ENCODE measurements at places on chromosomes 7 and 10.

DNA sequence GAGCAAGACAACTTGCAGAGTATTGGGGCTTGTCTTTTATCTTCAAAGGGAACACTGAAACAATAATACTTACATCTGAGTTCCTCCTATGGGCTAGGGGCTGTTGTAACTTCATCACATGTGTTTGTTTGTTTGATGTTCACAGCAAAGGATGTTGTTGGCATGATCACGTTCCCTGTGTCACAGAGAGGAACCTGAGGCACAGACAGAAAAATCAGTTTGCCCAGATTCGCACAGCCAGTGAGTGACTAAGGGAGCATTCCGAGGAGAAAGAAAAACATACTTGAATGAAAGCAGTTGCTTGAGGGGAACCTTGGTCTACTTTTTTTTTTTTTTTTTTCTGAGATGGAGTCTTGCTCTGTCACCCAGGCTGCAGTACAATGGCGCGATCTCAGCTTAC is 87.2 kb upstream of the PFKP start:
- no peak for DNase-seq

DNA sequence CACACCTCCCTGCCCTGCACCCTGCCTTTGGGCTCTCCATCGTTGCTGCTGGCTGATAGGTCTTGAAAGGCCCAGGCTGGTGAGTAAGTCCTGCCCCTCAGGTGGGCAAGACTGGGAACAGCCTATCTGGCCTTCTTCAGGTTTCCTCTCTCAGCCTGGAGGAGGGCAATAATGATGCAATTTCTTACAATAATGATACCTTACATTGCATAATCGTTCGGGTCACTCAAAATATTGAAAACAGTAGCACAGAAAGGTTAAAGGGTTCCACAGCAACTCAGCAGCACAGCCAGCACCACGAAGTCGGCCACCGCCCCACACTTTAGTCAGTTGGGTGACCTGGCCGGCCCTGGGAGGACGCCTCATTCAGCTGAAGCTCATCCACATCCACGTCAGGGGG is 16.0 kb upstream of the FAM20C start:
- no peak for DNase-seq

DNA sequence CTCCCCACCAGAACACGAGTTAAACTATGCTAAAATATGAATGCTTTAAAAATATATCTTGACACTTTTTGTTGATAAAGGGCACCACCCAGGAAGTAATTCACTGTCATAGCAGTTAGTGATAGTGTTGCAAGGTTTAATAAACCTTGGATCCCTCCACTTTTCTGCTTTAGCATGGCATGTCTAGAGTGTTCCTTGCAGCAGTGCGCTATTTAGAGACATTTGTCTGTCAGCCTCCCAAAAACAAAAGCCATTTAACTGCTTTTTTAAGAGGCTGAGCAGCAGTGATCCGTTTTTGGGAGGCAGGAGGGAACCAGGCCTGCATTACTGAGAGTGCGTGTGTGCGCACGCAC is 69.6 kb upstream of the RAB11FIP2 start:
- no peak for DNase-seq

DNA sequence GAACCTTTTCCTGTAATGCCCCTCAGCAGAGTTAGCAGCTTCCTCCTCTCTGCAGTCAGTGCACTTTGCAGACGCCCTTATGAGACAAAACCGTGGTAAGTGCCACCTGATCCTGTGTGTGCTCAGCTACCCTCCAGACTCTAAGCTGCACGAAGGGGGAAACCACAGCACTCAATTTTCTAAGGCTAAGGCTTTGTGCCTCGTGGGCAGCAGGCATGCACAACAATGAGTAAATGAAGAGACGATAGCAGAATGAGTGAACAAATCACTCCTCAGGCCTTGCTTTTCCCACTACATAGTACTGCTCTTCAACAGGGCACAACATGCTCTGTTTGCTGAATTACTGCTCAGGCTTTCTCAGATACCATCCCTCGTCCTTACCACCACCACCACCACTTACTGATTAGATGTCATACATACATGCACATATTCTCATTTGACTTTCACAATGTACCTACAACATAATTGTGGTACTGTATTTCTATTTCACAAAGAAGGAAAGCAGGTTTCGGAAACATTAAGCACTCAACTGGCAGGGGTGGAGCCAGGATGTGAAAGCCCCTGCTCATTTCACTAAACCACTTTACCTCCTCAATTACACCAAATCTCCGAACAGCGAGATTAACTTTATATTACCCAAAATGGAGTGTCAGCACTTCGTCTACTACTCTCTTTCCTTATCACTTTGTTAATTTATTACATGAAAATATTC is 85.4 kb downstream of the ICA1 start:
- peak; percentile 45 for DNase-seq

DNA sequence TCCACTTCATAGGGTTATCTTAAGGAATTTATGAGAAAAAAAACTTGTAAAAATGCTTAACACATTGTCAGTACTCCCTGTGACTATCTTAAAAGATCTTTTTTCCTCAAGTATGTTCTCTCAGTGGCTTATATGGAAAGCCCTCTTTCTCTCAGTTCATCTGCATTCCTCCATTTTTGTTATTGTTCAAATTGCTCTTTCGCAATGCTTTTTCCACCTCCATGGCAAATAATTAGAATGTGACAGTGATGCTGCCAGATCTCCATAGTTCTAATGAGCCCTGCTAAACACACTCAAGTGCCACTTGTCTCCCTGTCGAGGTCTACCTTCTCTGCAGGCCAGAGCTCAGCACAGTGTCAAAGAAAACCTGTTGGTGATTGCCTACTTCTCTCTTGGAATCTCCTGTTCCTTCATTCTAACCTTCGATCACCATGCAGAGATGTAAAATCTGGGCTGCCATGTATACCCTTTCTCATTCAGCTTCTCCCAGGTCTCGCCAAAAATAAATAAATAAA is 37.2 kb upstream of the ABCB5 start:
- no peak for DNase-seq

DNA sequence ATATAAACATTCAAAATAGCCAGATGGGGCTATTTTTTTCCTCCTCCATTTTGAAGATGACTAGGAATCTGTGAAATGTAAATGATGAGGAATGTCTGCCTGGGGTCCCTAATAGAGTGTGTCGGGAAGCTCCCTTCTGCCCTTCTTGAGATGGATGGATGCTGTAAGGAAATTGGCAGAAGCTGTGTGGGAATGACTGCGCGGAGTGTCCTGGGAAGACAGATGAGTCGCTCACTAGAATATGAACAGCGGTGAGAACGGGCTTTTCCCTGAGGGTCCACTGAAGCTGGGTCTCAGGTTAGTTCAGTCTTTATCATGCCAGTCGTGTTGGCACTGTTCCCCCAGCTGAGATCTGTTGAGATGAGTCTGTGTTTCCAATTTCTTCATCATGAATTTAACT is 75.1 kb upstream of the PLPP4 start:
- DNase-seq = no peak

DNA sequence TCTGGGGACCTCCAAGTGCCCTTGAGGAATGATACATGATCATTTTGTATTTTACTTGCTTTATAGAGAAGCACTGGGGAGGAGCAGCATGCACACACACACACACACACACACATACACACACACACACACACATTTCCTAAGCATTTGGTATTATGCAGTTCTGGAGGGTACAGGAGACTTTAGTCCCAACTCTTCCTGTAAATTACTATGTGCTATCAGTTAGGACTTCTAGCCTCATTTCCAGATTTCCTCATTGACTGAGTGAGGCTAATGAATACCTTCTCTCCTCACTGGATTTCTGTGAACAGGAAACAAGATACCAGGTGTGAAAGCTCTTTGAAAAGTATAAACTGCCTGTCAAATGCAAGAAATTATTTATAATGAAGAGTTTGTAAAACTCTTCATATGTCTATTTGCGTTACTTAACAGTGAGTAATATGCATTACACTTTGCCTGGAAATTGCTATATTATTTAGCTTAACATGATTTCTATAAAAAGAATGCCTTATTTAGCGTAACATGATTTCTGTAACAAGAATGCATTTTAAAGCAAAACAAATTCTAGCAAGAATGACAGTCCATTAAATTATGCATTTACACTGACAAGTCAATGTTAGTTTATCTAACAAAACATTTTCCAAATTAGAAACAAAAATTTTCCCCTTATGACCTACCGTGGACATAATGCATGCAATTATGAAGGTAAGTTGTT is 34.2 kb downstream of the ACTA2 start:
- no peak for DNase-seq

DNA sequence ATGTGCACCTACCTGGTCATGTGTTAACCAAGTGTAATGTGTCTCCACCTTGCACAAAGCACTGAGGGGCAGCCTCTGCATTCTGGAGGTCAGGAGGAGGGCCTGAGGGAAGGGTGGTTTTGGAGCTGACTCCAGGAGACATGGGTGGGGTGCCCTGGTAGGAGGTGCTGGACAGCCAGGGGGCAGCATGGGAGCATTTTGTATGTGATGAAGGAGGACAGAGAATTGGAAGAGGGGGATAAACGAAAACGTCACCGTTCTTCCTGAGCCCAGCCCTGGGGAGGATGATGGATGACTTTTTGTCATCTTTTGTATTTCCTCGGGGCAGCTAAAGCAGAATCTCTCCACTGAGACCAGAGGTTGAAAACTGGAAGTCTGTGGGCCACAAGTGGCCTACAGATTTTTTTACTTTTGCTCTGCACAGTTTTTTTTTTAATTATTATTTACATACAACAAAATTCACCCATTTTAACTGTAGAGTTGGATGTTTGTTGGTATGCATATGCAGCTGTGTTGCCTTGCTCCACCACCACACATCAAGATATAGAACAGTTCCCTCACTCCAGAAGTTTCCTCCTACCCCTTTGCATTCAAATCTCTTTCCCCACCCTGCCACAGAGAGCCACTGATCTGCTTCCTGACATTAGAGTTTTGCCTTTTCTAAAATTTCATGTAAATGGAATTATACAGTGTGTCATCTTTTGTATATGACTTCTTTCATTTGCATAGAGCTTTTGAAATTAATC is 242.5 kb downstream of the VTI1A start:
- peak; percentile 38 for DNase-seq

GRCh38 chr7:46123756-46124343 is 202.8 kb upstream of the IGFBP3 start:
- no peak for DNase-seq

- no peak for DNase-seq
Measured at GRCh38 chr7:36070230-36070629, 82.8 kb upstream of the EEPD1 start.

DNA sequence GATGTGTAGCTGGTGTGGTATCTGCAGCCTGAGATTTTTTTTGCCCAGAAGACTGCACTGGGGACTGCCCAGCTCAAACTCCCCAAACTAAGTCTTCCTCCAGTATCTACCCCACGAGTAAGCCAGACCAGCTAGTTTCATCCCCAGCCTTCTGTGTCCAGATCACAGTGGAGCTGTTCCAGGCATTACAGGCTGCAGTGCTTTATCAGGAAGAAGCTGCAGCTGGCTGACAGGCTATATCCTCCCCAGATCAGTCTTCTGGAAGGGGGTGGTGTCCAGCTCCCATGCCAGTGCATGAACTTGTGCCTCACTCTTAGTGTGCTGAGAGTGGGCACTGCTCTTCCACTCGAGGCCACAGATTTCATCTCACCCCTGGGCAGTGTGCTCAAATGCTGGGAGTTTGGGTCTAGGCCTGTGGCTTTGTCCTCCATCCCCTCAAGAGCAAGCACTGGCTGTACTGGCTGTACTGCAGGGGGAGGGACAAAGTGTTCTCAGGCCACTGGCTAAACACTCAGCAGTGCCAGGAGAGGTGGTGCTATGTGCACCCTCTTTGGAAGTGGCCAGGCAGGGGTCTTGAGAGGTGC is 679.1 kb upstream of the COBL start:
- no peak for DNase-seq

GRCh38 chr7:55565681-55566080 is 6.6 kb downstream of the VOPP1 start:
- no peak for DNase-seq

GRCh38 chr7:135175931-135176330 is 5.4 kb upstream of the CYREN start:
- DNase-seq = no peak

GRCh38 chr7:104242638-104243037 is 34.8 kb upstream of the ORC5 start:
- DNase-seq = no peak

DNA sequence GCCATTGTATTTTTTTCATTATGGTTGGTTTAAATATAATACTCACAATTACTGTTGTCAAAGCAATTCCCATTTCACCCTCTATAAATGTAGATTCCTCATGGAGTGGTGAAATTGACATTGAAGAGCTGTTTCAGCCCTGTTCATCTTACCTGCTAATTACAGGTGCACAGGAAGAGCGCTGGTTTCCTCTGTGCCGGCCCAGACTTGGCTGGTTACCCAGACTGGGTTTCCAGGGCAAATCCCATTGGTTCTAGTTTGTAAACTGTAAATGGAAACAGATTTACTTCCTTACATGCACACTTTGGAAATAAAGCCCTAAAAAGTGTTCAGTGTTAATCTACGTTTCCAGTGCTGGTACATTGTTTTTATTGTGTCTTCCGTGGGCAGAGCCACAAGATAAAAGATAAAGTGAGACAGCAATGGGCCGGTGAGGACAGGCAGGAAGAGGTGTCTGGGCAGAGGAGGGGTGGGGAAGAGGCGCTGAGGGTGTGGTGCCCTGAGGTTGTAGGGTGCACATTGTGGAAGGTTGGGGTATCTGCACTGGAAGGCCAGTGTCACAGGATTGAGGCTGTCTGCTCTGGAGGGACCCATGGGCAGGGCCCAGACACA is 71.6 kb upstream of the ZPBP start:
- no peak for DNase-seq

- DNase-seq = no peak
Measured at GRCh38 chr10:37784678-37785077, 72.7 kb downstream of the ZNF248 start.

- DNase-seq = no peak
Measured at GRCh38 chr10:129526943-129527342, 59.9 kb downstream of the MGMT start.

DNA sequence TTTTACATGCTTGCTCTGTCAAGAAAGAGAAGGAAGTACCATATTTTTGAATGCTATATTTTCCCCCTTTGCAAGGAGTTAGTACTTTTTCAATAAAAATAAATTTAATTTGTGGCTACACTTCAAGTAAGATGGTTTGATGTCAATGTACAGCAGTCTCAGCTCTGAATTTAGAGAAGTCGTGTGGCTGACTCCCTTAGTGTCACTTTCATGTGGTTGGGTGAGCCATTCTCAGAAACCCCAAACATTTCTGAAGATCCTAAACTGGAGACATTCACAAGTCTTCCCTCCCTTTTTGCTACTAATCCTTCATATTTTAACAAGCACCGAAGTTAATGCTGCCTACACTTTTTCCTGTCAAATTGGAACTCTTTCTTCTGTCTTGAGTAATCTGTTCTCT is 244.4 kb downstream of the DYNC1I1 start:
- no peak for DNase-seq
